Jurkat, Clone E6-1 (cell line): ENCODE measurements at places on chromosomes 7 and 10.

DNA sequence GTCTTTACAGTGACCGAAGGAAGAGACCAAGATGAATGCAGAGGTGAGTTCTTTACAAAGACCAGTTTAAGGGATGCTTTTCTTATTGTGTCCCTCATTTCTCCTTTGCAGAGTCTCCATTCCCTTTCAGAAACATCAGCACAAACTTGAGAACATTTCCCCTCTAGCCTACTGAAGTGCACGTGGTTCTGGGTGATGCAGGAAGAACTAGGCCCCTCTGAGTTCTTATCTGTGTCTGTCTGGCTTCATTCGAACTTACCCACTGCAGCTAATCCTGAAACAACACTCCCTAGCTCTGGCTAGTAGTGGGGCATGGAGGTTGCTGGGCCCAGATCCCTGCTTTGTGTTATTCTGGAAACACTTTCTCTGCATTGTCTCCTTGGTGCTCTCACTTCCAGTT, 12.6 kb downstream of the BLVRA start:
- DNase-seq: no peak

GRCh38 chr7:74439541-74439940, 14.2 kb upstream of the GTF2IRD1 start:
- DNase-seq: no peak

DNA sequence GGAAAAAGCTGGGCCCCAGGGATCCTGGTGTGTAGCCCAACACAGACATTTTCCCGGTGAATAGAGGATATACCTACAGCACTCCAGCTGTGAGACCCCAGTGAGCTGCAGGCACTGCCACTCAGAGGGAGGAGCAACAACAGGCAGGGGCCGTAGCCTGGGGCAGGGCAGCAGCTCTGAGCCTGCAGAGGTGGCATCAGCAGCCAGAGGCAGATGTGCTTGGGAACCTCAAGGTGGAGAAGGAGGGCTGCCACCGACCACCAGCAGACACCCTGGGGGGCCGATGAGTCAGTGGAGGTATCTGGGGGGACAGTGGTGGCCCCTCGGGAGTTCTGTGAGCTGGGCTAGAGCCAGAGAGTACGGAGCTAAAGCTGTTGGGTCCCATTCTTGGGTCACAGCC, 110.2 kb upstream of the GDF10 start:
- no peak for DNase-seq

DNA sequence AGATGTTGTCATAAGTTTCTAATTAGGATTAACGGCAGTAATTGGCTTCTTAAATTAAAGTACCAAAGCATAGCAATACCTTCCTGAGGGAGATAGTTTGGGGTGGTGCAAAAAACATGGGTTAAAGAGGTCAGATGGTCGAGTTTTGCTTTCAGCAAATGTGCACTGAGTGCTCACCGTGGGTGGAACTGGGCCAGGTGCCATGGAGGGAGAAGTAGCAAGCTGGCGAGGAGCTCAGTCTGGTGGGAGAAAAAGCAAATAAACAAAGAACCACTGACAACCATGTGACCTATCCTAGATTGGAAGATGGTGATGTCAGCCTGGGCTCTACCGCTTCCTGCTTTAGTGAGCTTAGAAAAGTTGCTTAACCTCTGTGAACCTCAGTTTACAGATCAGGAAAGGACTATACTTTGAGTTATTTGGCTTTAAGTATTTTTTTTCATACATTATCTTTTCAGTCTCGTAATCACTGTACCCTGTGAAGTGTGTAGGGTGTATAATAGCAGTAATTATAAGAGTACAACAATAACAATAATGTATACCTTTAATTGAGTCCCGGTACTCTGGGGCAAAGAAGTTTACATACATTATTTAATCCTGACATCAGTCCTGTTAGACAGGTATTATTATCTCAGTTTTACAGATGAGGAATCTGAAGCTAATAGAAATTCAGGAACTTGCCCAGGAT, 69.0 kb upstream of the PDCD4 start:
- peak; percentile 47 for DNase-seq

DNA sequence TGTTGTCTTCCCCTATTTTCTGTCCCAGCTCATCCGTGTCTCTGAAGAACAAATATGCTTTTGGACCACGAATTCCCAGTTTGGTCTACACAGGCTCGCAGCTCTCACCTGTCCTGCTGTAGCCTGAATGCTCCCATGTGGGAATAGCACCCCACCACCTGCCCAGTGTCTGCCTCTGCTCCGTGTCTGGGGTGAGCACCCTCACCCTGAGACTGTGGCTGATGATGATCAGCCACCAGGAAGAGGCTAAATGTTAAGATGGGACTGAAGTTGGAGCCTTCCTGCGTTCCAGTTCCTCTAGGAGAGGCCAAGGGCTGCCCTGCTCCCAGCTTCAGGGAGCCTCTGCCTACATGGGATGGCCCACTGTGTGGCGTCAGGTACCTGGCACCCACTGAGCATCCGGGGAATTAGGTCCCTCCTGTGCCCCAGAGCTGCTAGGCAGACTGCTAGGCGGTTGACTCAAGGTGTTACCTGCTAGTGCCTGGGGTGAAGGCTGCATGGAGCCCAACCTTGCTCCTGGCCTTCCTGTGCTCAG, 3.7 kb downstream of the PGAM2 start:
- DNase-seq: no peak

- no peak for DNase-seq
These were observed 18.5 kb upstream of the FXYD4 start for GRCh38 chr10:43352951-43353350.

GRCh38 chr7:28621369-28621841, 209.1 kb downstream of the CREB5 start:
- DNase-seq: no peak

- no peak for DNase-seq
These were observed 544.1 kb downstream of the AUTS2 start for GRCh38 chr7:70142247-70142932.

- no peak for DNase-seq
These were observed 299.8 kb downstream of the CCDC3 start for GRCh38 chr10:12701696-12702095.

DNA sequence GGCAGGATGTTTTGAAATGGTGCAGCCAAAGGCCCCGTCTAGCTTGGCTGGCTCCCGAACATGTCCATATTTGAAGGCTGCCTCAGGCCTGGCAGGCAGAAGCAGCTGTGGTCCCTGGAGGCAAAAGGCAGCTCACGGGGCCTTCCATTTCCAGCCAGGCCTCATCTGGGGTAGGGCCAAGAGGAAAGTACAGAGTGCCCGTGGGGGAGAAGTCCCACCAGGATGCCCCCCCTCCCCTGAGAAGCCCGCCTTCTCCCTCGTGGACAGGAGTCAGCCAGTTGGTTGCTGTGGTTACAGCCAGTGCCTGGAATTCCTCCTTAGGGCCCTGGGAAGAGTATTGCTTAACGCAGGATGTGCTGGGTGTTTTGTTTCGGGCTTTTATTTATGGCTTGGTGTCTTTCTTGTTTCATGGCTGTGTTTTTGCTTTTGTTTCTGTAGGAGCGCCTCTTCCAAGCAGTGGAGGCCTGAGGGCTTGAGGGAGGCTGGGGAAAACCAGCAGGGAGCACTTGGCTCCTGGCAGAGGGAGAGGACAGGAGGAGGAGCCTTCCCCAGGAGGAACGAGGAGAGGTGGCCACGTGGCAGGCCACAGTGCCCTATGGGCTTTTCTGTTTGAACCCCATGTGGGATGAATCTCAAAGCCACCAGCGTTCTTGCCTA, 45.4 kb downstream of the CHST3 start:
- no peak for DNase-seq

DNA sequence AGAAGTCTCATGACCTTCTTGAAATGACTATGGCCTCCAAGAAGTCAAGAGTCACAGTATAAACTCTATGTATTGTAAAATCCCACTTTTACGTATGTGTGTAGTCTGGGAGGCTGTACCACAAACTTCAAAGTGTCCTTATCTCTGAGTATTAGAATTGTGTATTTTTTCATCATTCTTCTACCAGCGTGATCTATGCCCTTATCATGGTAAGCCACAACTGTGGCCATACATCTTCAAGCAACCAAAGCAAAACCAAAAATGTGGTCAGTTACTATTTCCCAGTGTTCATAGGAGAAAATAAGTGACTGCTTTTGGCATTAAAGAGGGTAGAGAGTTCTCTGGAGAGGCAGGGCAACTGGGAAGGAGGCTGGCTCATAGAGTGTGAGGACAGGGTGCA, 42.8 kb downstream of the SPOCK2 start:
- DNase-seq: peak; percentile 45

DNA sequence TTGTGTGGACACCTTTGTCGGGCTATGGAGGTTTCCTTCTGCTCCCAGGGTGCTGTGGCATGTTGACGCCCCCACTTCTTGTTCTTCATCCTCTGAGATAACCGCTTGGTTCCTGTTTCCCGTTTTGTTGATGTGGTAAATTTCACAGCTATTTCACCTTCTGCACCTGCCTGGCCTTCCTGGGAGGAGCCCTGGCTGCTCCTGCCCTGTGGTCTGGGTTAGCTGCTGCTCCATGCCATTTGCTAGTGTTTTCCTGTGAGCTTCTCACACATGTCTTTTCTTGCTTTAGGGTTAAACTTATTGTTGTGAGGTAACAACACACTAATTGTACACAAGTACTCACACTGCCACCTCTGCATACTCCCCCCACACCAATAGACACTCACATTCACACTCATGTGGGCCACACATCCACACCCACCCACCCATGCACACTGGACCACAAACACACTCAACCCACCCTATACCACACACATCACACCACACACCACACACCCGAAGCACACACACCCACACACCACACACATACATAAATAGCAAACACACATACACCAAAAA, 46.5 kb upstream of the MSMB start:
- peak; percentile 95 for DNase-seq

DNA sequence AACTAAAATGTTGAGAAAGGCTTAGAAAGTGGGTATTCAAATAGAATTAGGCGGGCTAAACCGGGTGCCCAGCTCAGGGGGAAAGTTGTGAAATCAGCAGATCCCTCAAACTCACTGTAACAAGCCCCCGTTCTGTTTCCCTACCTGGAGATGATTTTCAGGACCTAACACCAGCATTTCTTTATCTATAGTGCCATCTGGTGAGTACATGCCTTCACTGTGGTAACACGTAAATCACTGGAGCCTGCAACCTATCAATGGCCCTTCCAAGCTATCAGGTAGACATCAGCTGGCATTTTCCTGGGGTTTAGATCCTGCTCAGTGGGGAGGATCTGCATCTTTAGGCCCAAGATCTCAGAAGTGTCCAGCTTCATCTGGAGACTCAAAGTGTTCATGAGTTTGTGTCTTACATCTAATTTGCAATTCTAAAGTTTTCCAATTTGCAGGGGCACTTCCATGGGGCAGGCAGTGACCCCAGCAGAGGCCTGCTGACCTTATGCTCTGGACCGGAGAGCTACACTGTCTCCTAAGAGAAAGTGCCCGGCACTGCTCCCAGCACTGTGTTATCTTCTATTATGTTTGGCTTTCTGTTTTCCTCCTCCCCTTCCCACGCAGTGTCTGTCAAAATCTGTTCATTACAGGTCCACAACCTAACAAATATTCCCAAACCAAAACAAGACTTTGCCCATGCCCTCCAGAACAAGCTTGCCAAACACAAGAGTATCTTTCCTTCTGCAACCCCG, 132.5 kb downstream of the LSM5 start:
- DNase-seq: peak; percentile 14

DNA sequence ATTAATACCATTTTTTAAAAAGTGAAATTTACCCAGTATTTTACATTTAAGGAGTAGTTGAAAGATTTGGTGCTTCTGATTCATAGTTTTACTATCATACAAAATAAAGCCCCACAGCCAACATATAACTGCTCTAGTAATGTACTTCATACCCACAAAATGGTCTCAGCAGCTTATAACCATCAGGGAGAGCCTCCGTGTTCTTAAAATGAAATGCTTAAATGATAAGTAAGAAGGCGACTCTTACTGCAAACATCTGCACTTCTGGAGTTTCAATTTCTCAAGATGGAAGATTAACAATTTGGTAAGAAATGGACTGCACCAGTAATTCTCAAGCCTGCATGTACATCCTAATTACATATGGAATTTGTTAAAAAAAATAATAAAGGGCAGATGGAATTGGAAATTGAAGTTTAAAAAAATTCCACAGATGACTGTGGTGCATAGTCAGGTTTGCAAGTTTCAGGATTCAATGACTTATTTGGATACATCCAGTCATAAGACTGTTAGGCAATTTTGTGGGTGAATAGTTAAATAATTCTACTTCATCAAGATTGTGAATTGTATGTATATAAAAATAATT, 461.0 kb downstream of the KIF20B start:
- no peak for DNase-seq

DNA sequence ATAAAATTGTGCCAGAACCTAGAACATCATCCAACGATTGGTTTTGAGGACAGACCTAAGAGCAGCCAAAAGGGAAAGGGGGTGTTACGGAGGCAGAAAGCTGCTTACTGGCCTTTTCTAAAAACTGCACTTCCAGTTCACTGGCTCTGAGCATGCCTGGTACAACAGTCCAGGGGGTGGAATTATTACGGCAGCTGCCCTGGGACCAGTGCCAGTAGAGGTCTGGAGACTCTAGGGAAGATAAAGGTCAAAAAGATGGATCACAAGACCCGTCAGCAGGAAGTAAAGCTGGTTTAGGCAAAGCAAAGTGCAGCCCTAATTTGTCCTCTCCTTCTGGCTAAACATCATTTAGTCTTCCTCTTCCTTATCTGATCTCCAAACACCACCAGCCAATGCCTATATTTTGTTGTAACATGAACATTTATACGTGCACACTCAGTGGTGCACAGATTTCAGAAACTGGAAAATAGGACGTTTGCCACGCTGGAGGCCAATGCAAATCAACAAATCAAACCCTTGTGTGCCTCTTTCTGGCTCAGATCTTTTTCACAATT, 216.4 kb upstream of the DPP6 start:
- no peak for DNase-seq

GRCh38 chr7:150388306-150388705, 9.2 kb downstream of the ZNF775 start:
- no peak for DNase-seq

DNA sequence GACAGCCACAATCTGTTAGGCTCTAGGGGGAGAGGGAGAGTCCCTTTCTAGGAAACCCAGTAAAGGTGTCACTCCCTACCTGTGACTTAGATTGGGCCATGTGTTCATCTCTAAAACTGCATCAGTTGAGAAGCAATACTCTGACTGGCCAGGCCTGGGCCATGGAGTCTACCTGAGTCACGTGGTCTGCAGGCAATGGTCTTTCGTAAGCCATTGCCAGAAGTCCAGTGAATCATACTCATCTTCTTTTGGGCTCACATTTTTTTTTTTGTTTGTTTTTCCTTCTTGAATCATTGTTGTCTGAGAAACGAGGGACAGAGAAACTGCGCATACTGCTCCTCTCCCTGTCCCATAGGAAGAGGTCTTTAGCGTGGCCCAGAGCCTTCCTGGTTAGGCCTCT, 215.6 kb downstream of the CCSER2 start:
- DNase-seq: no peak

GRCh38 chr7:134355927-134356326, 39.2 kb upstream of the SLC35B4 start:
- no peak for DNase-seq

- no peak for DNase-seq
These were observed 599.2 kb upstream of the PCDH15 start for GRCh38 chr10:55400075-55400849.

DNA sequence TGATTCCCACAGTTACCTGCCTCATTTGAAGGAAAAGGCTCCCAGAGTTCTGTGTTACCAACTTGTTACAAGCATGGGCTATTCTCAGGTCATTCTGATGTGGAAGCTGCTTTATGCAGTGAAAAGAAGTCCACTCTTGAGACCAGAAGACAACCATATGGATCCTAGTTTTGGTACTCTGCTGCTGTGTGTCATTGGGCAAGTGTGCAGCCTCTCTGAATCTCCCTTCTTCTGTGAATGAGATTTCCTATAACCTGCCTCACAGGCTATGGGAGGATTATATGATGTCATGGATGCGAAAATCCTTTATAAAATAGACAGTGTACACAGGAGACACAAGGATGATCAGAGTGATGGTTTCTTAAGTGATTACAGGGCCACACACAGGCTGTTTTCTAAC, 166.1 kb downstream of the ARID5B start:
- no peak for DNase-seq
